Heart right ventricle (tissue), 16 donors: ENCODE measurements at places on chromosomes 3 and 15. TPM values are rescaled to one million over a fixed set of nuclear protein-coding genes. Genes with fewer than 3 reads are reported as not detected.

Gene PLSCR2
- not detected for total RNA-seq

Gene VWA5B2
- not detected for total RNA-seq

Gene C3orf33
- 6.3 TPM for total RNA-seq

Gene GHSR
- total RNA-seq: not detected

DNA sequence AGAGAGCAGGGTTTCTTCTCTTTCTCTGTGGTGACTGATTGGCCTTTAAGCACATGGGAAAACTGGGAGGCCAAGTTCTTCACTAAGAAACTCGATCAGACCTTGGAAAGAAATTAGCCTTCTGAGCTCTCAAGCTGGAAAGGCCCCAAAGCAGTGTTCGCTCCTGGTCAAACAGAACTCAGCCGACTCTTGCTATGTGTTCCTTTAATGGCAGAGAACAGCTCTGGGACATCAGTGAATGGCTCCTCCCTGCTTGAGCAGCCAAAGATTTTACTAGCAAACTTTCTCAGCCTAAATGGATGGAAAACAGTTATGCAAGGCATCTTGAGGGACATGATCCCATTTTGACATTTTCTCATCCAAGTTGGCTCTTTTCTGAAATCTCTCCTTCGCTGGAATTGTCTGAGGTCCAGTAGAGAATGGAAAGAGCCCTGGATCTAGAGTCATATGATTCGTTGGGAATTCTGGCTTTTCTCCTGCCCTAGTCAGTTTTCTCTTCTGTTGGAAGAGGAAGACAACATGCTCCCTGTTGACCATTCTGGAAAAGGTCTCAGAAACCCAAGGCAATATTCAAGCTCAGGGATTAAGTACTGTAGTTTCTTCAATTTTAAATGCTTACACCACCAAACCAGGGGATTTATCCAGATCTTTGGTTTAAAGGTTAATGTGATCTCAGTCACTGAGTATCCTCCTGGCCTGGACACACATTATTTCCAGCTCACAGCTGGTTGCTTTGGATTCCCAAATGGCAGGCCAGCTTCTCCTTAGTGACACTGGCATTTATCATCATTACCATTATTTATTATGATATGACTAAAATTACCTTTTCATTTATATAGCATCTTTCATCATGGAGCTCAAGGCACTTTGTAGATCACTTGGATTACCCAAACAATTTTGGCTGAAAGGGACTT lies 319.6 kb downstream of the AGBL1 start:
- DNase-seq: no peak

DNA sequence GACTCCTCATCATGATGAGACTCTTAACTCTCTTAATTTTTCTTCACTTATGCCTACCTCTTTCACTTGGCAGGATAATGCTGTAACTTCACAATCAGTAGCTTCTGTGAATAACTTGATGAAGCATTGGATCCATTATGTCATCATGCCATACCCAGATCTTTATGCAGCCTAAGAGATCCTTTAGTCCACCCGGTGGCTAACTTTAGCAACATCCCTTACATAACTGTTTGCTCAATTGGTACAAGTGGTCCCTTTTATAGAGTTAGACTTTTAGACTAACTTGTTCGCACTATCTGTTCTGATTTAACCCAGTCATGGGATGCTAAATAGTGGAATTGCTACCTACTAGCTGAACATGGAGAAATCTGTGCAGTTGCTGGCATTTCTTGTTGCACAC lies 184.5 kb downstream of the USP13 start:
- no peak for DNase-seq

DNA sequence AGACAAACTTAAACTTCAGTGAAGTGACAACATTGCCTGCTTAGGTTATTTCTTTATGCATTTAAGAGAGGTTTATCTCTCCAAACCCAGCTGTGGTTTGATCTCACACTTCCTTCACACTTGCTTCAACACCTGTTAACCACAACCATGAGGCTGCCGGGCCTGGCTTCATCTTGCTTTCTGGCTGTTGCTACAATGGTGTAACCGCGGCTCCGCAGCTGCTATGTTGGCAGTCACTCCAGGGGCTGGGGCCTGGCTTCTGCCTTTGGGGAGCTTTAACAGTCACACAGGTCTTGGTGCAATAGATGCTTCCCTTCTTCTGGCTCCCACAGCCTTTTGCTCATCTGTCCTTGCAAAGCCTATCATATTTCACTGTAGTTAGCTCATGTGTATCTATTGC lies 72.9 kb upstream of the MNS1 start:
- no peak for DNase-seq

DNA sequence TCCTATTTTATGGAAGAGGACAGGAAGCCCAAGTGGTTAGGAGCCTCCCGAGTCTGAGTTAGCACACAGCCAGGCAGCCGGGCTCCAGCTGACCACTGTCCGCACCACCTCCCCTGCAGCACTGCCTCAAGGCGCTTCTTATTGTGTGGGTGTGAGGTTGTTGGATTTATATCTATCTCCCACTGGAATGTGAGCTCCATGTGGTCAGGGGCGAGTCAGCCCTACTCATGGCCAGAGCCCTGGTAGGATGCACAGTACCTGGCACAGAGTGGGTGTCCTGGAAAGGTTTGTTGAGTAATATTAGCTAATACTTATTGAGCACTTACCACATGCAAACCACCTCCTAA lies 9.7 kb upstream of the FBLN2 start:
- no peak for DNase-seq

GRCh38 chr15:88334436-88334835 lies 77.9 kb upstream of the NTRK3 start:
- no peak for DNase-seq
